Stimulated activated naive CD4-positive, alpha-beta T cell (primary cell): ENCODE measurements at places on chromosomes 5 and 9.

DNA sequence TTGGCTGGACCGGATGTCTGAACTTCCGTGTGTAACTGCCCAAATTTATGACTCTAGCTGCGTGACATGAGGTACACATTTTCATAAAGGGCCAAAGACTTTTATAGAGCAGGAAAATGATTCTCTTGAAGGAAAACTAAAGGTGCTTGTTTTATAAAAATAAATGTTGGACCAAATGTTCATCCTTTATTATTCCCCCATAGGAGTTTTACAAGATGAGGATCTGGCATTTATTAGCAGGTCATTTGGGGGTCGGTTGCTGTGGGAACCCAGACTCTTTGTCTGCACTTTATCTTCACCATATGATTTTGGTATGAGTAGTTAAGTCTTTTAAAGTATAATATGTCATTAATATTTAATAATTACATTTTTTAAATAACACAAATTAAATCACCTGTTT lies 571.2 kb downstream of the EFNA5 start:
- DNase-seq: no peak

DNA sequence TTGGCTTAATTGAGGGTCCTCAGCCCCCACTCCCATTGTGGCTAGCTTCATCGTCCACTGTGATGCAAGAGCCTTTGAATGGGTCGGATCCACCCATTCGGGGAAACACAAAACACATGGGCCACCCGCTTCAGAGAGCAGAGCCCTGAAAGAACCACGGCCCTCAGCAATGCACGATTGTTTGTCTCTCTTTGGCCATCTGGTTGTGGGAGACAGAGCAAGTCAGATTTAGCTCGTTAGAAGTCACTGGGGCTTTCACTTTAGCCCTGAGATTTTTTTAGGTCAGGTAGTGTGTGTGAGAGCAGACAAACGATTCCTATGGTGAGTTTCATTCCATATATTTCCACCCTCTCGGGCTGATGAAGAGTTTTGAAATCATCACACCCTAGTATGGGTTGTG lies 12.9 kb upstream of the COL15A1 start:
- DNase-seq: no peak

DNA sequence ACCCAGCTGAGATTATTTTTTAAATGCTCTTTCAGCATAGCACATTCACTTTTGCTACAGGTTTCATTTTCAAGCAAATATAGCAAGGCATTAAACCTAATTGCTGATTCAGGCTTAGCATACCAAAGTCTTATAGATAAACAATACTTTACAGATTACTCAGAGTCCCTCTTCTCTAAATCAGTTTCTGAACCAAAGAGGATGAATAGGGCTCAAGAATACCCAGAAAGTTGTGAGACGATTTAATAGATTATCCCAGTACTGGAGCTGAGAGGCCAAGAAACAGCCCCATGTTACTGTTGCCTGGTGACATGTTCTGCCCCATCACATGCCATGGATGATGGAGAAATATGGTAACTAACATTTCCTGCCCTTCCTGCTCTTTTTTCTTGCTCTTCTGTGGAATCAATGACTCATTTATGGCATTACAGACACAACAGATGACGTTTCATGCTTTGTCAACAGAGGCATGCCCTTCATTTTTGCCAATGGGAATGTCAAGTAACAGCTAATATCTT lies 18.1 kb upstream of the SSBP2 start:
- no peak for DNase-seq

- DNase-seq: no peak
These were observed 501.6 kb downstream of the DTWD2 start for GRCh38 chr5:118486647-118487225.

- DNase-seq: no peak
These were observed 249.4 kb downstream of the FAM170A start for GRCh38 chr5:119878712-119879111.

DNA sequence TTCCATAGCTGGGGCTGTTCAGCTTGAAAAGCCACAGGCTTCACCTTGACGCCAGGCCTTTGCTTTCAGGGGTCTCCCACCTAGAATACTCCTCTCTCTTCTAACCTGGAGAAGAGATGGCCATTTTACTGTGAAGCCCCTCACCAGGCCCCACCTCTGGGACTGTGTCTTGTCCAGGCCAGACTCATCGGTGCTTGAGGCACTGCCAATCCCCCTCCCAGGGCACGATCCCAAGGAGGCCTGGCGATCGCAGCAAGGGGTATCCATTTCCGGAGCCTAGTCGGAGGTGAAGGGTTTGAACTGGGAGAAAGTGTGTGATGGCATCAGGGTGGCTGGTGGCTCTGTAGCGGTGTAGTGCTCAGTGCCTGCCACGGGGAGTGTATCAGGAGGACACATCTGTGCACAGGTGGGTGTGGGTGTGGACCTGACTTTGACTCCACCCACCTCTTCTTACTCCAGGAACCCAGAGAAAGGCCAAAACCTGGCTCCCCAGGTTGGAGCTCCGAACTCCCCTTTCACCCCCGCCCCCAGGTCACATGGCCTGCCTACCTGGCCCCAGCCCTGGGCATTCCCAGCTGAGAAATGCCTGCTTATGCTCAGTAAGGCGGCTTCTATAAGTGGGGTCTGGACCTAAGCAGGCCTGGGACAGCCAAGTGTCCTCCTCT lies 27.4 kb upstream of the ENHO start:
- no peak for DNase-seq

DNA sequence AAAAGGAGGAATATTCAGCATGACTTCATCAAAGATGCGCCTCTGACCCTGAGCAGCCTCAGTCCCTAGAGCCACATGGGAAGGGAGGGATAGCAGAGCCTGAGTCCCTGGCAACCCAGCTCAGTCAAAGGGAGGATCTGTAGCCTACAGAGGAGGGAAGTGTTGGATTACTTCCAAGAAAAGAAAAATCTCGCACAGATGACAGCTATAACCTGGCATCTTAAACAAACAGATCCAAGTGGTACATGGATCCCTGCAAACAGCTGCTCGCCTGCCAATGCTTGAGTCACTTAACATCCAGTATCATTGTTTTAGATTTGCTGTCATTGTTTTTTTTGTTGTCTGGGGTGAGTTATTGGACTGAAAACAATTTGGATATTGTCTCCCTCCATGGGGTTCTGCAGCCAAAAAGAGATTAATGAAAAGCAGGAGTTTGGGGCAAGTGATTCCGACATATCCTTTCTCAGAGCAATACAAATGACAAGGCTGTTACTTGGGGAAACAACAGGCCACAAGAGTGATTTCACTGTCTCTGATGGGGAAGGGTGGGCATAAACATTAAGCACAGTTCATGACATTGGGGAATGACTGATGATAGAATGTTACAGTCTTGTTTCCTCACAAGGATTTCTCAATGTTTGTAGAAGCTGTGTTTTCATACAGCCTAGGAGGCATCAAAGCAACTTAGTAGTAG lies 153.5 kb upstream of the KIF2A start:
- DNase-seq: no peak

DNA sequence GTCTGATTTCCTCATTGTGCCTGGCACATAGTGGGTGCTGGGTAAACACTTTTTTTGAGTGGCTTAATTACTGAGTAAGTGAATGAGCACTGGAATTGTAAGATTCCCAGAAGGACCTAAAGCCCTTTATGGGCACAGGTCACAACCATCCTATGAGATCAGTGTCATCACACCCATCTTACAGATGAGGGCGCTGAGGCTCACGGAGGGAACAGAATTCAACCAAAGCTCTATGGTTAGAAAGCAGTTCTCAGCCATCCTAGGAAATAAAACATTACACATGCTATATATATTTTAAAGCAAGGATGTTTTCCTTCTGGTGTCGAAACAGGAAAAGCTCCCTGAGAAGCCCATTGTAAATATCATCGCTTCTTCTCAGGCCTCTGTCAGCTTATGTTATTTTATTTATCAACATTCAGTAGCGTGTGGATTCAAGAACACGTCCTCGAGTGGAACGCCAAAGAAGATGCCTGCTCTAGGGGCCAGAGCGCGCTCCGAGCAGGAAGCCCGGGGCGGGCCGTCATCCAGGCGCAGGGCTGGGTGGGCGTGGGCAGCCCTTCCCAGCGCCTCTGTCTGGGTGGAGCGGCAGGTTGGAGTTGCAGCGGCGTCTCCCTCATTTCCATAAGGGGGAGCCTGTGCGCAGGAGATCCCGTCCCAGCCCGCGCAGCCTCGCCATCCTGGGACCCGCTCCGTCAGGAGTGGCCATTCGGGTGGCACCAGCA lies 155.8 kb upstream of the SMIM23 start:
- DNase-seq: no peak

- DNase-seq: no peak
These were observed 100.6 kb downstream of the ANGPTL2 start for GRCh38 chr9:127021664-127022363.

- no peak for DNase-seq
These were observed 52.8 kb upstream of the RPL26L1 start for GRCh38 chr5:172906436-172906835.

GRCh38 chr5:91118796-91119195 lies 264.3 kb downstream of the ARRDC3 start:
- no peak for DNase-seq
